ENCODE measurements at places on chromosomes 7 and 10. TPM values are rescaled to one million over a fixed set of nuclear protein-coding genes. Genes with fewer than 3 reads are reported as not detected.

Gene HERPUD2
- total RNA-seq = 71.8 TPM

Gene MMP21
- total RNA-seq = 0.79 TPM

Gene CLCN1
- not detected for total RNA-seq

Gene HTRA1
- total RNA-seq = not detected

Gene KNDC1
- 0.87 TPM for total RNA-seq

Gene SPRN
- not detected for total RNA-seq

Gene LRRC27
- total RNA-seq = 3.7 TPM

Gene MYH16
- not detected for total RNA-seq

Gene DDX50
- total RNA-seq = 41.9 TPM

Gene TAS2R40
- not detected for total RNA-seq

Gene PTPRE
- 24.4 TPM for total RNA-seq

Gene CASTOR2
- total RNA-seq = 3.9 TPM

Gene BAG3
- 21.6 TPM for total RNA-seq

Gene TRA2A
- 145 TPM for total RNA-seq

Gene PROSER2
- total RNA-seq = 1.3 TPM

Gene SLC26A3
- total RNA-seq = not detected

Gene PKD2L1
- not detected for total RNA-seq

Gene ZNF117
- total RNA-seq = 5.2 TPM

Gene CHST12
- total RNA-seq = 29.5 TPM

Gene OR13A1
- total RNA-seq = not detected

Gene LEP
- total RNA-seq = not detected

- no peak for DNase-seq
Measured at GRCh38 chr10:128046156-128046952, 79.9 kb downstream of the MKI67 start.

- DNase-seq = no peak
Measured at GRCh38 chr7:81447351-81447952, 322.4 kb downstream of the HGF start.

DNA sequence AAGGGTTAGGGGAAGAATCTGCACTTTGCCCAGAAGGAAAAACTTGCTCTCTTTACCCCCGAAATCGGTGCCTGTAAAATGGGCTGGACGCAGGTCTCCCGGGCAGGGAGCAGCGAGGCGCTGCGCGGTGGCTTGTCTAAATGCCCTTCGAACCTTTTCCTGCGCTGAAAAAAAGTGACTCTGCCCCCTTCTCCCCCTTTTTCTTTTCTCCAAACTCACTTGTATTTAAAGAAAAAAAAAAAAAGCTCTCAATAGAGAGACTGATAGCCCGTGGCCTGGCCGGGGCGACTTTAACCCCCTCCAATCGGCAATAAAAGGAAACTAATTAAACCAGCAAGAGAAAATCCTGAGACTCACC, 286 bp downstream of the SP8 start:
- no peak for DNase-seq

GRCh38 chr7:72603073-72603472, 190.9 kb upstream of the CALN1 start:
- DNase-seq = no peak

GRCh38 chr7:70701991-70702390, 430.0 kb upstream of the GALNT17 start:
- no peak for DNase-seq

GRCh38 chr7:87152897-87153641, 816 bp downstream of the DMTF1 start:
- DNase-seq = no peak

DNA sequence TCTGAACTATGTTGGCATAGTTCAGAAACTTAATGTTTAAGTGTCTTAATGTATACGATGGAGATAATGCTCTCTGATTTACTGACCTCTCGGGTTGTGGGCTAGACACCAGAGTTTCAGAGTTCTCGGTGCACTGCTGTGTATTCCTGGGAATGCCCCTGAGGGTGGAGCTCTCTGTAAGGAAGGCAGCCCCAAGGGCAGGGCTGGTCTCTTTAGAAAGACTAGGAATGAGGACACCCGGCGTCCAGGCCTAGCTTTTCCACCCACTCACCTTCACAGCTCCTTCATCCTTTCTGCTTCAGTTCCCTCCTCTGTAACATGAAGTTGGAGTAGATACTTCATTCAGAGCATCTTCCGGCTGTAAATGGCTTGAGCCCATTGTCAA, 536.6 kb upstream of the GALNT17 start:
- DNase-seq = no peak

DNA sequence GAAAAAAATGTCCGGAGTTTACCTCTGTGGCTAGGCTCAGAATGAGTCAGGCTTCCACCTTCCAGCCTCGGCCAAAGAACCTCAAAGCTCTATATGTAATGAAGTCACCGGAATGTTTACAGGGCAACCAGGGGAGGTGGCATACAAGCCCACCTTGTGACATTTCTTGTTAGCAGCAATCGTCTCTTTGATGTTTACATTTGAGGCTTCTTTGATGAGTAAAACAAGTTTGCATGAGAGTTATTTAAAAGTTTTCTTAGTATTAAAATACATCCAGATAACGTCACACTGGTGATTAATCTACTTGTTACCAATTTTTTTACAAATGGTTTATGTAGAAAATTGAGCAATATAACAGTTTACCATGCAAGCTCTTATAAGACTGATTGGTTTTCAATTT, 133.1 kb upstream of the ADAM12 start:
- DNase-seq = no peak

- DNase-seq = no peak
Measured at GRCh38 chr10:98363220-98363619, 51.8 kb downstream of the PYROXD2 start.

- DNase-seq = no peak
Measured at GRCh38 chr10:50211670-50212069, 39.6 kb downstream of the ASAH2 start.

DNA sequence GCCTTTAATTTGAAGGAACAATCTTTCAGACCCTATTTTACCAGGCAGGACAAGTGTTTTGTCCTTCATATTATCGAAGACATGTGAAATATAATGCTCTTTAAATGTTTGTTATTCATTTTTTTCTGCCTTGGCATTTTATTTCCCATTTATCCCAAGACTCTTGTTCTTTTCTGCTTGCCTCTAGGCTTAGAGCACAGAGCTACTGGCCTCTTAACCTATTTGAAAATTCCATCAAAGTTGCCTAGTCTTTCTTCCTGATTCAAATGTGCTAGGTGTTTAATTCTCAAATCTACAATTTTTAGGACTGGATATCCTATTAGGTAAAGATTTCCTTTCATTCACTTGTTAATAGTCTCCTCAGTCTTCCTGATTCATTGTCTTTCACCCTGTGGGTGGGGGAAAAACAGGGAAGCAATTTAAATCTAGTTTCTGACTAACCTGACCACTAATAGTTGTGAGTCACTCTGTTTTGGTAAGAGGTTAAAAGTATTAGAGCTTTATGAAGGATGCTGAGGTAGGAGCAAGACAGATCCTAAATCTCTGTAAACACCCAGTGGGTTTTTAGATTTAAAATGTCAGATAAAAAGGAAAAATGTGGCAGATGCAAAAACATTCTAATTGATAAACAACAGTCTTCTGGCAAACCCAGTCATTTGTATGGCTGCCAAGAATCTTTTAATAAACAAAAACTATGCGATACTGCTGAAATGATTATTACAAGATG, 1.5 kb downstream of the LIPK start:
- no peak for DNase-seq

DNA sequence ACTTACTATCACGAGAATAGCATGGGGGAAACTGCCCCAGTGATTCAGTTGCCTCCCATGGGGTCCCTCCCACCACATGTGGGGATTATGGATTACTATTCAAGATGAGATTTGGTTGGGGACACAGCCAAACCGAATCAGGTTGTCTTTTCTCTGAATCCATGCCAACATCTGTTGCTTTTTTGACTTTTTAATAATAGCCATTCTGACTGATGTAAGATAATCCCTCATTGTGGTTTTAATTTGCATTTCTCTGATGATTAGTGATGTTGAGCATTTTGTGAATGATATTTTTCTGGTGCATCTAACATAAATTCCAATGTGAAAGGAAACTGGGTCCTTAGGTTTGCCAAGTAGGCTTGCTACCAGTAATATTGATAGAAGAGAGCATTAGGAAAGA, 69.0 kb upstream of the ARHGAP21 start:
- no peak for DNase-seq

DNA sequence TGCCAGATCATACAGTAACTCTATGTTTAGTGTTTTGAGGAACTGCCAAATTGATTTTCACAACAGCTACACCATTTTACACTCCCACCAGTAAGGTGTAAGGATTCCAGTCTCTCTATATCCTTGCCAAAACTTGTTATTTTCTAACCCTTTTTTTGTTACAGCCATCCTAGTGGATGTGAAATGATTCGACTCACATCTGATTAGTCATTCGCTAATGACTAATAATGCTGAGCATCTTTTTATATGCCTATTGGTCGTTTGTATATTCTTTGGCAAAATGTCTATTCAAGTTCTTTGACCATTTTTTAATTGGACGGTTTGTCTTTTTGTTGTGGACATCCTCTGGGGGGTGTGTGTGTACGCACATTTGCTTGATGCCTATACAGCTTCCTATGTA, 142.8 kb downstream of the DGKB start:
- no peak for DNase-seq

GRCh38 chr10:65270969-65271368, 1654.9 kb upstream of the LRRTM3 start:
- no peak for DNase-seq

DNA sequence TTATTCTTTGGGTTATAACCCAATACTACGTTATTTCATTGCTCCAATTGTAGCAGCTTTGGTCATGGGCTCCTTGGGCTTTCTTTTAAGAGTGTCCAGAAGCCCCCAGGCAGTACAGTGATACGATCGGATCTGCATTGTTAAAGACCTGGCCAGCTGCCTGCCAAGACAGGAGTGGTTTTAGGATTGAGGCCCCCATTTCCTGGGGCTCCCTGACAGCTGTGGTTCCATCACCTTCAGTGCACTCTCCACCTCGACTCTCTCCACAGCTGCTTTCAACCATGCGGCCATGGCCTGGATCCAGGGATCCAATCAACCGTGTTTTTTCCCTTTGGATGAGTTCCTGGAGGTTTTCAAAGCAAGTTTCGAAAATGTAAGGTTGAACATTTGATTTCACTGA, 123.4 kb upstream of the BTBD16 start:
- DNase-seq = no peak

DNA sequence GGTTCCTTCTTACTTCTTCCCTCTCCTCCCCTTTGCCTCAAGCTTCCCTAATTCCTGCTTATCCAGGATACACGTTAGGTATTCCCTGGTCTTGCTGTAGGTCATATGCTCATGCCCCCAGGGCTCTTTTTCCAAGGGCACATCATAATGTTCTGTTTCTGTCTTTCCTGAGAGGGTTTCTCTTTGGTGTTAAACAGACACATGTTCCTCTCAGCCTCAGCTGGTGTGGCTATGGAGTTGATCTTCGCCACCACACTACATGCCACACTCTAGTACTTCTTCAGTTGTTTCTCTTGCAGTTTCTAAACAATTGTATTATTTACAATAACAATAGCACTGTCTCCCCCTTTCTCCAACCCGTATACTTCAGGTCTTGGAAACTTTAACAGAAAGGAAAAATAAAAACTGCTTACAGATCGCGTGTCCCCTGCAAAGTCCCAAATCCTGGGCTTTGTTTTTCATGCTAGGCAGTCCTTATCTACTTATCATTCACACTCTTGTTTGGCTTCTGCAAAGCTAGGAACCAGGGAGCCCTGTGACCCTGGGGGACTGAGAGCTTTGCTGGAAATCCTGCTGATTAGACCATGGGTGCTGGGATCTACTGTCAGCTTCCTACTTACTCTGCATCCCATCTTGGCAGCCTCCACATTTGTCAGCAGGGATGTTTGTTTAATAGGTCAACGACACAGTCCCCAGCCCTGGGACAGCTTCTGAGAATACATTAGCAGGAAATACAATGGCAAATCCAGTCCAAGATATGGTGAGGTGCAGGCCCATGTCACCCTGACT, 193.9 kb upstream of the BMPER start:
- no peak for DNase-seq

GRCh38 chr10:118903691-118904090, 125.8 kb upstream of the NANOS1 start:
- DNase-seq = no peak

- DNase-seq = no peak
Measured at GRCh38 chr7:124275411-124275810, 242.5 kb upstream of the TMEM229A start.

GRCh38 chr7:106064771-106065574, 47.1 kb downstream of the SYPL1 start:
- DNase-seq = no peak

GRCh38 chr7:138205614-138206150, 129.4 kb downstream of the AKR1D1 start:
- no peak for DNase-seq

- no peak for DNase-seq
Measured at GRCh38 chr10:117458571-117458970, 83.3 kb upstream of the PDZD8 start.

DNA sequence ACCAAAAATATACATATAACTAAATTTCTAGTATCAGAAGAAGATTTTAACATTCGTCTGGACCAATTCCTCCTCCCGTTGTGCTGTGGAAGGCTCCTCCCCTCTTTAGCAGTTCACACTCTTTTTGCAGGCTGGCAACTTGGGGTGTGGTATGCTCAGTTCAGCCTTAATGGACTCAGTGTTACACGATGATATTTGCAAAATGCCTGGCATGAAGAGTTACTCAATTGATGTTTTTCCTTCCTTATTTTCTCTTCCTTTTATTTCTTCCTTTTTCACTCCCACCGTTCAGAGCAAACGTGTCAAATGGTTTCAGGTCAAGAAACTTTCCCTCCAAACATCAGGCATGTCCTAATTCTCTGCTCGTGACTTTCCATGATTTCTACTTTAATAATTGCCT, 248.3 kb downstream of the PHF14 start:
- no peak for DNase-seq

- no peak for DNase-seq
Measured at GRCh38 chr10:15460661-15461060, 89.6 kb upstream of the FAM171A1 start.

DNA sequence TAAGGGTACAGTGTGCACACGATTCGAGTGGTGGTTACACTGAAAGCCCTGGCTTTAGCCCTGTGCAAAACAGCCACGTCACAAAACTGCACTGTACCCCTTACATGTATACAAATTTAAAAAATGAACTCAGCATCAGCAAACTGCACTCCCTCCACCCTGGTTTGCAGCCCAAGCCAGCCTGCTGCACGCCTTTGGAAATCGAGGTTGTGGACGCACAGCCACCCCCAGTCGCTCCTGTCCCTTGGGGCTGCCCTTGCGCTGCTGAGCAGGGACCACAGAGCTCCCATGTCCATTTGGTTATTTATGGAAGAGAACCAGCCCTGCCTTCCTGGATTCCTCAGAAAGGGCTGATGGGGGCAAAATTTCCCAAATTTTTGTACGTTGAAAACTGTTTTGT, 98.8 kb downstream of the INPP5A start:
- no peak for DNase-seq
